Activated CD4-positive, alpha-beta T cell treated with anti-CD3 and anti-CD28 coated beads, Interleukin-2, amount 10 ng/mL, durations not matched to agents 24 days and 14 days (primary cell): ENCODE measurements at places on chromosomes 6 and 20. TPM values are rescaled to one million over a fixed set of nuclear protein-coding genes. Genes with fewer than 3 reads are reported as not detected.

AGER gene
- 20.7 and 24.1 TPM in 2 replicates for total RNA-seq

PRDM1 gene
- 35.9 and 37.4 TPM in 2 replicates for total RNA-seq

ADAT2 gene
- 46.0 and 47.7 TPM in 2 replicates for total RNA-seq

RNF217 gene
- 0.72 and 1.2 TPM in 2 replicates for total RNA-seq

C6orf58 gene
- total RNA-seq = not detected in 2 replicates

NEDD9 gene
- total RNA-seq = 31.9 and 36.9 TPM in 2 replicates

DEFB119 gene
- not detected in 2 replicates for total RNA-seq

CAGE1 gene
- 0.16 and 0.31 TPM in 2 replicates for total RNA-seq

OR12D3 gene
- total RNA-seq = not detected in 2 replicates

ETV7 gene
- 0.54 and 0.57 TPM in 2 replicates for total RNA-seq
